ENCODE measurements at places on chromosomes 7 and 10.

DNA sequence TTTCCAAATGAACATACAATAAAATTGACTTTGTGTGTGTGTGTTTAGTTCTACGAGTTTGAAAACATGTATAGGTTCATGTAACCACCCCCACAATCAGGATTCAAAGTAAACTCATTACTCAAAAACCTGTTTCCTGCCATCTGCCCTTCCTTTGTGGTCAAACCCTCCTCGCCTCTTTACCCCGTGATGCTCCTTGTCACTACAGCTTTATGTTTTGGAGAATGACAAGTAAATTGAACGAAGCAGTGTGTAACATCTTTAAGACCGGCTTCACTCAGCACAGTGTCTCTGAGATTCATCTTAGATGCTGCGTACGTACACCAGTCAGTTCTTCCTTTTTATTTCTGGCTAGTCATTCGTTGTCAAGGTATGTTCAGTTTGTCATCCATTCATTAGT lies 54.6 kb upstream of the MKI67 start:
- no peak for DNase-seq

DNA sequence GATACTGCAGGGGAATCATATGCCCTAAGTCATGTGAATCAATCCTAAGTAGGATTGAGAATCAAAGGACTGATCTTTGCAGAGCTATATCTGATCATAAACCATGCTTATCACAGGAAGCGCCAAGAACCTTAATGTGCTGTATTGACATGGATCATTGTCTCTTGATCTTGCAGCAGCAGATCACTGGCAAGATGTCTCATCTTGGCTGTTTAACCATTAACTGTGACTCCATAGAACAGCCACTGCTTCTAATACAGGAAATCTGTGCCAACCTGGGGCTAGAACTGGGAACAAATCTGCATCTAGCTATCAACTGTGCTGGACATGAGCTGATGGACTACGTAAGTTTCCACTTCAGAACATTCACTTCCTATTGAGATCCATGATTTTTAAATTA lies 21.6 kb downstream of the ENO4 start:
- no peak for DNase-seq

DNA sequence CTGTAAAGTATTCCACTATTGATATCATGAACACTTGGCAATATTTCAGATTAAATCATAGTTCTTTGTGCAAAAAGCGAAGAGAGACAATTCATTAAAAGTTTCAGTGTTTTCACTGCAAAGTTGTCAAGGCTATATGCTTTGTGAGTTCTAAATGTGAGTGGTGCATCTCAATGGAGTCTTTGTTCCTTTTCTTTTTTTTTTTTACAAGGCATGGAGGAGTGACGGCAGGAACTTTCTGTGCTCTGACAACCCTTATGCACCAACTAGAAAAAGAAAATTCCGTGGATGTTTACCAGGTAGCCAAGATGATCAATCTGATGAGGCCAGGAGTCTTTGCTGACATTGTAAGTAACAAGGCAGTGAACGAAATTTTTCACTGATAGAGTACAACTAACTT lies 84.5 kb downstream of the AASS start:
- DNase-seq, result no peak

DNA sequence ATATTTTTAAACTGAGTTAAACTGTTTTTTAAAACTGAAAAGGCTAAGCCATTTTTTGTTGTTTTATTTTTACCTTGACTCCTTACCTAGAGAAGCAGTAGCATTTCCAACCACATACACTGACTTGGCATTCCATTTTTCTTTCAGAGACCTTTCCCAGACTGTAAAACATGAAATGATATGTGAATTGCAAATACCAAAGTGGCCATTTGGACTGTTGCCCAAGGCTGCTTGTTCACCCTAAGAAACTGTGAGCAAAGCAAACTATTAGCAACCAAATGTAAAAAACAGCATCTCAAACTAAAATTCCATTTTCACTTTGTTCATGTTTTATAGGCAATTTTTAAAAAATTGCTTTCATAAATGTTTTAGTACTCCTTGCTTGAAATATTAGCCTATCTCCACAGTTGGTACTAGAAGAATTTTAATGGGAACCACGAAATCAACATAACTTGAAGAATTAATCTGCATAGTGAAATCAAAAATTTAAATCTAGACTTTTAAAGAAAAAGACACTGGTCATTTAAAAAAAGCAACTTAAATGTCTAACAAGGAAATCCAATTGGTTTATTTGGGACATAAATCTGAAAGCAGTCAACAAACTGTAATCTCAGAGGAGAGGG lies 10.8 kb downstream of the UROS start:
- no peak for DNase-seq

DNA sequence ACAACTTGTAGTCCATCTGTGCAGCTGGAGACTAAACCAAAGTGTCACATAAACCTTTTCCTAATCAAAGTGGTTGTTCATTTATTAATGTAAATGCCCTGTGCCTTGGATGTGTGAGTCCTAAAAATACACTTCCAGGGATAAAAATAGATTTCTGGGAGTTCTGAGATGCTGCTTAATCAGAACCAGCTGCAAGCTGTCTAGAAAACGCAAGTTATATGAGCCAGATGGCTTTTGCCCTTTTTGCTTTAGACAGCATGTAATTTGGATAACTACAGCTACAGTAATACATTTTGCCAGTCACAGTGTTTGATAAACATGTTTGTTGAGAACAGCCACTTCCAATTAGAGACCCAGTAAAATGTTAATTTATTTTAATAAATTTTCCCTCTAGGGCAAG lies 185.1 kb upstream of the PRPS1L1 start:
- DNase-seq, result no peak

- no peak for DNase-seq
Observed at GRCh38 chr10:70348228-70348850, 34.1 kb downstream of the LRRC20 start.

- no peak for DNase-seq
Observed at GRCh38 chr7:79308192-79308591, 145.3 kb downstream of the MAGI2 start.

DNA sequence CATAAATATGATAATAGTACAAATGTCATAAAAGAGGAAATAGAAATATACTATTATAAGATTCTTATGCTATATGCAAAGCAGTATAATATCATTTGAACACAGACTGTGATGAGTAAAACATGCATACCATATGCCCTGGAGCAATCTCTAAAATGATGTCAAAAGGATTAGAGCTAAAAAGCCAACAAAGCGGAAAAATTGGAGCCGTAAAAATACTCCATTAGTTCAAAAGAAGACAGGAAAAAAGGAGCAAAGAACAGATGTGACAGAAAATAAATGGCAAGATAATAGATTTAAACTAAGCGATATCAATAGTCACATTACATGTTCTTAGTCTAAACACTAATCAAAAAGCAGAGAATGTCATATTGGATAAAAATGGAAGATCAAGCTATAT lies 191.0 kb upstream of the PLPP4 start:
- no peak for DNase-seq

- DNase-seq, result no peak
Observed at GRCh38 chr7:129797214-129797789, 155.5 kb downstream of the UBE2H start.

DNA sequence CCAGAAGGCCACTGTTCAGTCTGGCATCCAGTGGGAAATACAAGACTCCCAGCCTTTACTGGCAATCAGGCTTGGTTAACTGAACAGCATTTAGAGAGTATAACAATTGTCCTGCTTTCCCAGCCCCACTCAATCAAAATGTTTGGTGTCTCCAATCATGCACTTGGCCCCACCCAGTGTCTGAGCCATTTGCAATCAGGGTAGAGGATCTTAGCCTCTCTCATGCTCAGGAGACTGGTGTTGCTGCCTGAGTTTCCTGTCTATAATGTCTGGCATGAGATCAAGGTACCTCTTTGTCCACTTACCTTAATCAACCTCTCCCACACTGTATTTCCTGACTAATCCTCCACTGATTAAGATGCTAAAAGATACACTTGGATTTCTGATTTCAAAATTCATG lies 290.2 kb upstream of the GHITM start:
- no peak for DNase-seq

DNA sequence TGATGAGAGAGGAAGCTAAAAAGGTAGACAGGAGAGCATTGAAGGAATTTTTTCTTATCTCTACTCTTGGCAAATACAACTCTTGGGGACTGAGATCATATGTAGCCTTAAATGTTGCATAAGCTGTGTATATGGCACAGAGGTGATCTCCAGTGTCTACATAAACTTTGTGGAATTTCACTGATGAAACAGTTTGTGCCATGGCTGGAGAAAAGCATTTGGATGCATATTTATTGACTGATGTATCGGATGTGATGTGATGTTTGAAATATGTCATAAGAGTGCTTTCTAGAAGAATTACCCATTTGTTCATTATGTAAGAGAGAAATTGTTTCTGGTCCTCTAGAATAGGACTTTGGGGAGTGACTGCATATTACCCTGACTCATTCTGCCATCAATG lies 244.9 kb upstream of the LRRTM3 start:
- DNase-seq, result no peak

GRCh38 chr7:128713794-128714193 lies 25.4 kb upstream of the CALU start:
- DNase-seq, result no peak

GRCh38 chr10:24988831-24989640 lies 26.9 kb downstream of the ENKUR start:
- DNase-seq, result no peak

DNA sequence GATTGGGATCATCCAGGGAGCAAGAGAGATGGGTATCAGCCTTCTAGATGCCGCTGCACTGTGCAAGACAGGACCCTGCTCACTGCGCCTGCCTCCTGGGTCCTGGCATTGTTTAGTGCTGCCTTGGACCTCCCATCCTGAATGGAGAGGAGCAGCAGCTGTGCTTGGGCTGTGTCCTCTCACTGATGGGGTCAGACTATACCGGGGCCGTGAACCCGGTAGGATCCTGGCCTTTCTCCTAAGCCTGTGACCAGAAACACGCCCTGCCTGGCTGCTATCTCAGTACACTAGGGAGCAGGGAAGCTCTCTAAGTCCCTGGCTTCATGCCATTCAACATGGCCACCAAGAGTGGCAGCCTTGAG lies 309.4 kb upstream of the ZNF32 start:
- DNase-seq, result no peak

- DNase-seq, result no peak
Observed at GRCh38 chr10:89646889-89647657, 2.0 kb upstream of the PANK1 start.

- peak; percentile 13 for DNase-seq
Observed at GRCh38 chr7:105098863-105099515, 85.0 kb downstream of the KMT2E start.

- no peak for DNase-seq
Observed at GRCh38 chr7:76336094-76336493, 22.7 kb downstream of the YWHAG start.

DNA sequence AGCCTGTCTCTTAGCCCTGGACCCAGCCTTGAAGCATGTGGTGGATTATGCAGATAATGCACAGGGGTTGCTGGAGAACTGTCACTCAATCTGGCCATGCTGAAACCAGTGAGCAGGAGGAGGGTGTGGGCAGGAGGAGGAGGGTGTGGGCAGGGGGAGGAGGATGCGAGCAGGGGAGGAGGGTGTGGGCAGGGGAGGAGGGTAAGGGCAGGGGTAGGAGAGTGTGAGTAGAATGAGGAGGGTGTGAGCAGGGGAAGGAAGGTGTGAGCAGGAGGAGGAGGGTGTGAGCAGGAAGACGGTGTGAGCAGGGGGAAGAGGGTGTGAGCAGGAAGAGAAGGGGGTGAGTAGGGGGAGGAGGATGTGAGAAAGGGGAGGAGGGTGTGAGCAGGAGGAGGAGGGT lies 18.8 kb downstream of the CAMK2B start:
- peak; percentile 33 for DNase-seq

GRCh38 chr7:142883571-142884285 lies 1.8 kb downstream of the TRPV6 start:
- DNase-seq, result no peak

DNA sequence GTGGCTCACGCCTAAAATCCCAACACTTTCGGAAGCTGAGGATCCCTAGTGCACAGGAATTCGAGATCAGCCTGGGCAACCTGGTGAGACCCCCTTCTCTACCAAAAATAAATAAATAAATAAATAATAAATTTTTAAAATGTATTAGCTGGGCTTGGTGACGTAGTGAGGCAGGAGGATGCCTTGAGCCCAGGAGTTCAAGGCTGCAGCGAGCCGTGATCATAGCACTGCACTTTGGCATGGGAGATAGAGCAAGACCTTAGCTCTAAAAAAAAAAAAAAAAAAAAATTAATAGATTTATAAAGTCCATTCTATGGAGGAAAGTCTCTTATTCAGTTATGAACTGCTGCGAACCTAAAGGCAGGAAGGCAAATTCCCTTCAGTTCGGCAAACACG lies 1.1 kb upstream of the PTPN12 start:
- DNase-seq, result no peak

- no peak for DNase-seq
Observed at GRCh38 chr10:104334965-104335650, 3.2 kb downstream of the ITPRIP start.

DNA sequence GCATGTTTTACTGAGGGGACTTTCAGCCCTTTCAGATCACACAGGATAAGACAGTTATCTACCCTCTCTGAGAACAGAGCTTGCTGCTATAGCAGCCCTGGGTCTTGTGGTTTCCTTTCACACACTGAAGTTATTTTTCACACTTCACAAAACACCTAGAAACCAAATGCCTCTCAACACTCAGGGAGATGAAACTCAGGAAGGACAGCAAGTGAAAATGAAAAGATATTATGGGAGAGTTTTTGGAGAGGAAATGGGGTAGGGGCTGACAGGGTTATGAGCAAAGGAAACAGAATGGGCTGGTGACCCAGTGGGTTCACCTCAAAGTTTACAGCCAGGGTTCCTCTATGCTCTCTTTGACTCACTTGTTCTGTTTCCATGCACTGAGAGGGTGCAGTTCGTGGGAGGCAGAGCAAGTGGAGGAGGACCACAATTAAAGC lies 17.0 kb upstream of the GIMAP2 start:
- DNase-seq, result peak; percentile 70

DNA sequence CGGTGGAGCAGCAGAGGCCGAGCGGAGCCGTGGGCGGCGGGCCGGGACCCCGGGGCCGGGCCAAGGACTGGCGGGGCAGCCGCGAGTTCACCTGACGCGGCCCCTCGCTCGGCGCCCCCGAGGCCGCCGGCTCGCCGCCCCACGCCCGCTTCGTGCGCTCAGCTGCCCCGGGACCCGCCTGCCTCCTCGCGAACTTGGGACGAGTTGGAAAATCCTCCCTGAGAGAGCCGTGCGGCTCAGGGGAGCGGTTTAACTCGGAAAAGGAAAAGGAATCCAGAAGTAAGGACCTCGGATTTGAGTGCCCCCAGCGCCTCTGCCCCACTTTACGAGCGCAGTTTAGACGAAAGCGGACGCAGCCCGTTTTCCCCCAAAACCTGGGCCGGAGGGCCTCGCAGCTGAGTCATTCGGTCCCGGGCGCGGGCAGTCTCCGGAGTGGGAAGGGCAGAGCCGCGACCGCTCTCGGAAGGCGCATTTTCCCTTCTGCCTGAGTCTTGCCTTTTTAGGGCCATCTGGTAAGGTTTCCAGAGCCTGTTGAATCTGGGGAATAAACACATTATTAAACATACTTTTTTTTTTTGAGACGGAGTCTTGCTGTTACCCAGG lies 744 bp downstream of the CREM start:
- peak; percentile 31 for DNase-seq
